GM23338 (cell line): ENCODE measurements at places on chromosomes 12 and 14.
A peak's percentile ranks its signal among the peaks of the same experiment; 100 is the strongest.

DNA sequence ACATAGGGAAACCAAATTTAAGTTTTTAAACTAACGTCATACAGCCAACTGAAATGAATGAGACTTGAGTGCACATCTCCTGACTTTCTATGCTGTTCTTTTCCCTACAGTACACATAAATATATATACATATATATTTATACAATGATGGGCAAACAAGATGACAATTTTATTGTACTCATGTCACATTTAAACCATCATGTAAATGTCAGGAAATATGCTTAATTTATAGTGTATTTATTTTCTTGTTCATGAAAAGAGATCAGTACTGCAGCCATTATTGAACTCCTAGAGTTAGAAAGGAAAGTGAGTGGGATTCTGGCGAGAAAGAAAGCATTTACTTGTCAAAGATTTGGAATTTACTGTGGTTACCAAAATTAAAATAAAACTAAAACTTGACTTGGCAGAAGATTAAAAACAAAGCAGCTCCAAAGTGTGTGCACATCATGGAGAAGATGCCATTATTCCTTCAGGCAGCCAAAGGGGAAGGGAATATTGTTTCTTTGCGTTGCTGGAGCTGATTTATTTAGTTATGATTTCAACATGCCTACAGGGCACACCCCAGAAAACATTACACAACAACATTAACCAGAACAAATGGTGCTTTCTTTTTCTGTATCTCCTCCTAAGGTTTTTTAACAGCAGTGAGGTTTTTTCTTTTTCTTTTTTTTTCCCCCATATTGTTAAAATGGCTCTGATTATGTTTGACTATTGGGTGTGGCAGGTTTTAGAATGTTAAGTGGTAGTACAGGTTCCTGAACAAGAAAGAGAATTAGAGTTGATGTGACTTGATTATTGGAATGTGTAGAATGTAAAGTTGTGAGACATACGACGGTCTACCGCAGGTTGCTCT lies 144.6 kb downstream of the RAD51B start:
- DNase-seq = no peak

DNA sequence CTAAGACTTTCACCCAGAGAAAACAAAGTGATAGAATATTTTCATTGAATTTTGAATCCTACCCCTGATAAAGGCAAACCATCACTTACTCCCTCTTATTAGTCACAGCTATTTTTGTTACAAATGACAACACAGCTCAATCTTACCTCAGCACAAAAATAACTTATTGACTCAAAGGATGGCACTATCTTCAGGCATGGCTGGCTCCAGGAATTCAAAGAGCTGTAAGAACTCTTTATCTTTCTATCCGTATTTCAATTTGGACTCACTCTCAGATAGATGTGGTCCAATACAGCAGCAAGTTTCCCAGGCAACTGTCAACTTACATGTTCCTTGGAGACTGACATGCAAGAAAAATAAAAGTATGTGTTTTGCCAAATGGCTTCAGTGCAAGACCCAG lies 709.4 kb upstream of the MDGA2 start:
- no peak for DNase-seq

DNA sequence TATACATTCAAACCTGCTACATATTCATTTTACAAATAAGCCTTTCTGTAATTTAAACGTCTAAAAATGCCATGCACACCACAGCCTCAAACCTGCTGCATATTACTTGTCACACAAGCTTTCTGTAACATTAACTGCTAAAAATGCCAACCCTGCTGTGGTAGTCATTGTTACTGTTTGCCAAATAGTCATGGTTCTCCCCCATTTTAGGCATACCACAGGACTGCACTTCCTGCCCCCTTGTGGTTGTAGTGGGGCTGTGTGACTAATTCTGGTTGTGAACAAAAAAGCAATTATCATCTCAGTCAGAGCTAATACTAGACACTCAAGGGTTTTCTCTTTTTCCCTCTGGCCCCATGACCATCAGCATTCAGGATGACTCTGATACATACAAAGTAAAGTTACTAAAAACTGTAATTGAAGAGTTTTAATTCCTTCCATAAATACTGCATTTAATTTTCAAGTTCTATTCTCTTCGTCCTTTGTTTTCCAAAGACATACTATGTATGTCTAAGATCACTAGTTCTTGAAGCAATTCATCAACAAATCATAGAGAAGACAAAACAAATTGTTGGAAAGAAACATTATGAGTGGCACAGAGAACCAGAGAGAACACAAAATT lies 5.7 kb upstream of the SLC35F4 start:
- DNase-seq = peak; percentile 77

DNA sequence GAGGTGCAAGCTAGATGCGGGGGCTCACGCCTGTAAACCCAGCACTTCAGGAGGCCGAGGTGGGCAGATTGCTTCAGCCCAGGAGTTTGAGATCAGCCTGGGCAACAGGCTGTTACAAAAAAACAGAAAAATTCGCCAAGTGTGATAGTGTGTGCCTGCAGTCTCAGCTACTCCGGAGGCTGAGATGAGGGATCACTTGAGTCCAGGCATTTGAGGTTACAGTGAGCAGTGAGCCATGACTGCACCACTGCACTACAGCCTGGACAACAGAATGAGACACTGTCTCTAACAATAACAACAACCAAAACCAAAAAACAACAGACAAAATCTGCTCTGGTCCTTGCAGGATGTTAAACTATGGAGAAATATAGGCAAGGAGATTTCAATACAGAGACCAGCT lies 13.9 kb downstream of the BTBD7 start:
- no peak for DNase-seq

DNA sequence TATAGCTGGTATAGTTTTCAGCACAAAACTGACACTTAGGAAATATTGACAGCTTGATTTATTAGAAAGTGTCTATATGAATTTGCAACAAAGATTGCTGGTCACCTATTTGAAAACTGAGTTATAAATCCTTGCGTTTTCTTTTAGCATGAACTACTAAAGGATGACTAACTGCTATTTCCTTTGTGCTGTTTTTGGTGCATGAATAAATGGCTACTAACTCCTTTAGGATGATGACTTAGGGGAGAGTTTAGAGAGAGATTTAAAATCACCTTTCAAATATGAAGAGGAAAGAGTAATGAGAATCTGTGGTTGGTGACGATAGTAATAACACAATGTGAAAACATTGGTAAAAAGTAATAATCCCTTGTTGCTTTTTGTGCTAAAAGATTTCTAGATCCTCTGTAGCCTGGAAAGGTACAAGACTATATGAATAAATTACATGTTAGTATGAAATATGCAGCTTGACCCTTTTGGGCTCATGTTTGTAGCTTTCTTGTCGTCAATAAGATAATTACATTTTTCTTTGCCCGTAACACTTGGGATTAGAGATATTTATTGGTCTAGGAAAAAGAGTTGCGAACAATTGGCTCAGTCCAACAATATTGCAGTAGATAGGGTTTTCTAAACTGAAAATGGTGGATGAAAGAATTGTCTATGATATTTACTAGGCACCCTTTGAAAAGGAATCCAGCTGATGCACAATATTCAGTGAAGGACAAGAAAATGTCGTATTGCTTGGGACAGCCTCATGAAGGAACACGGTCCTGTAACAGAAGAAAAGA lies 453.0 kb downstream of the ADAMTS20 start:
- no peak for DNase-seq

- DNase-seq = peak; percentile 79
Measured at GRCh38 chr14:39467889-39468524, 35.8 kb upstream of the FBXO33 start.

- no peak for DNase-seq
Measured at GRCh38 chr12:4281173-4281654, 7.7 kb downstream of the CCND2 start.

GRCh38 chr12:17197971-17198370 lies 592.0 kb upstream of the LMO3 start:
- no peak for DNase-seq

GRCh38 chr12:92046557-92047392 lies 98.9 kb downstream of the BTG1 start:
- no peak for DNase-seq

DNA sequence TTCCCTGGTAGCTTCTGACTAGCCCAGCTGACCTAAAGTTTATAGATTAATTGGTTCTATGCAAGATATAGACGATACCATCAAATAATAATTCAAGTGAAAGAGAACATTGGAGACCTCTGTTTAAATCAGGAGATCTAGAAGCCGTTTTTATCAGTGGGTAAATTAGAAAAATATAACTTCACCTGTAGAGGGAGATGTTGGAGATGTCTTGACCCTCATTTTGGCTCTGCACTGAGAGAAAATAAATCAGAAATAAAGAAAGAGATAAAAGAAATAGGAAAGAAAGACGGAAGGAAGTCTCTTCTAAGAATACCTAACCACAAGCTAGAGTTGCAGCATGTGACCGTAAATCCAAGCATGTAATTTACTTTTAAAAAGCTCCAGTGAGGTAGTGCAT lies 684.5 kb downstream of the C12orf50 start:
- peak; percentile 39 for DNase-seq

- DNase-seq = no peak
Measured at GRCh38 chr12:26680727-26681455, 152.1 kb downstream of the ITPR2 start.

DNA sequence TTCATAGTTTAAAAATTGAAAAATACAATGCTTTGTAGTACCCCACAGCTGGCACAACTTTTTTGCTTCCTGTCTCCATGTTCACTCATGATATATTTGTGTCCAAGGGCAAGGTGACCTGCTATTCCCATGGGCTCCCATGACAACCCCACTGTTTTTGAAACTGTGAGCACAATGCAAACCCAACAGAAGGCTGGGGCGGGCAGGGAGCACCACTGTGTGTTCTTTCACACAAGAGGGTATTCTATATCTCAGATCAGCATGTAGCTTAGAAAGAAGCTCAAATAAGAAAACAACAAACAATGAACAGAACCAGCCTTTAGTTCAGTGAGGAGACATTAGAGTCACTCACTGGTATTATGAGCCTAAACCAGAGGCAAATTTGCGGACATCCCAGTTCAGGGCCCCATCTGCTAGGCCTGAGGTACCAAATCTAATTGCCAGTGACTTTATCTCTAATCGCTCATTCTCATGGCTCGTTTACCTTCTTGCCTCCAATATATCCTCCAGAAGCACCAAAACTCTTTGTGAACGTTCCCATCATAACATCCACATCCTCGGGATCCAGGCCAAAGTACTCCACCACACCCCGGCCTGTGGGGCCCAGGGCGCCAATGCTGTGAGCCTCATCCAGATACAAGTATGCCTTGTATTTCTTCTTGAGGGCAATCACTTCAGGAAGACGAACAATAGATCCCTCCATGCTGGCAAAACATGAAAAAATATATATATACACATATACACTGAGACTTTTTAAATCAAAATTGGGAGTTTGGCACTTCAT lies 56.4 kb upstream of the ISM2 start:
- no peak for DNase-seq

- no peak for DNase-seq
Measured at GRCh38 chr12:89135976-89136634, 216.2 kb downstream of the DUSP6 start.

DNA sequence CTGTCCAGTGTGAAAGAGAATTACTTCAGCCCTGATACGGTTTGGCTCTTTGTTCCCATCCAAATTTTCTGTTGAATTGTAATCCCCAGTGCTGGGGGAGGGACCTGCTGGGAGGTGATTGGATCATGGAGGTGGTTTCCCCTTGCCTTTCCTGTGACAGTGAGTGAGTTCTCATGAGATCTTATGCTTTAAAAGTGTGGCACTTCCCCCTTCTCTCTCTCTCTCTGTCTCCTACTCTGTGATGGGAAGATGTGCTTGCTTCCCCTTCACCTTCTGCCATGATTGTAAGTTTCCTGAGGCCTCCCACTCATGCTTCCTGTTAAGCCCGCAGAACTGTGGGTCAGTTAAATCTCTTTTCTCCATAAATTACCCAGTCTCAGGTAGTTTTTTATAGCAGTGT lies 5.5 kb upstream of the SLC15A5 start:
- no peak for DNase-seq

GRCh38 chr12:131909081-131909751 lies 14.8 kb downstream of the ULK1 start:
- no peak for DNase-seq

GRCh38 chr14:102321456-102322422 lies 2.2 kb downstream of the ZNF839 start:
- no peak for DNase-seq

DNA sequence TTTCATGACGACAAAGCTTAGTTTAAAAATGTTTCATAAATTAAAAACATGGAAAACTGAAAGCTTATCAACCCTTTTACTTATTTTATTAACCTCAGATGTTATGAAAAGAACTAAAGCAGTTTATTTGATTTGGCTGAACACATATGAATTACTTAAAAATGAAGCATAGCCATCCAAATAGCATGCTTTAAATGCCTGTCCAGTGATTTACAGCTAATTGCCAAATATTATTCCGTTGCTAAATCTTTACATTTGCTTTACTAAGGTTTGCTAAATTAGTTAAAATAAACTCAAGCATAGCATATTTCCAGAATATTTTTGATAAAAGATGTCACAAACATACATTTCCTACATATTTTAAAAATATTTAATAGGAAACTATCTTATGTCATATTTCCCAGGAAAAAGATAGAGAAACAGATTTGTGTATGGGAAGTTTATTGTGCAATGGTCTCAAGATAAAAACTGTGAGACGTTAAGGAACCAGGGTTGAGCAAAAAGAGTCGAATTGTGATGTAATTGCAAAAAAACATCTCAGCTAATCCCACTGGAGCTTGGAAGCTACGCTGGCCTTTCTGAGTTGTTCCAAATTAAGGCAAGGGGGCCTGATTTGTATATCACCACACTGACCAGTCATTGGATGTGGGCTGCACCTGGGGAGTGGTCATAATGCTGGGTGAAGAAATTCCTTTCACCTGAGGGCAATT lies 25.8 kb downstream of the GPR135 start:
- no peak for DNase-seq

- DNase-seq = no peak
Measured at GRCh38 chr14:104657101-104657524, 32.3 kb upstream of the INF2 start.

GRCh38 chr14:106883218-106883692 lies 1356.9 kb downstream of the TMEM121 start:
- peak; percentile 1 for DNase-seq

GRCh38 chr12:124736115-124737039 lies 127.3 kb downstream of the SCARB1 start:
- no peak for DNase-seq

DNA sequence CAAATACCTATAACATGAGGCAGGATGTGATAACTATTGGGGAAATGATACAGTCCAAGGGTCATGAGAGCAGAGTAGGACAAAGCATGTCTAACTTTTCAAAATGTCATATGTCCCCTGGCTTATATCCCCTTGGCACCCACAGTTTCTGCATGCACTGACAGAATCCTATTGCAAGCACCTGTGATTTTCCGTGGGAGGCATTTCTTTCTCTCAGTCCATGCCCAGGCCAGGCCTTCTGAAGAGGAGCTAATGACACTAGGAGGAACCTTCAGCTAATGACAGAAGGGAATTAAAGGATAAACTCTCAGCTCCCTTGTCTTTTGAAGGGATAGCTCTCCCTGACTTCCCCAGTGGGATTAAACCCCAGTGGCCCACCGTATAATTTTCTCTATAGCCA lies 249.2 kb downstream of the TTC6 start:
- no peak for DNase-seq

GRCh38 chr14:35855876-35856481 lies 29.8 kb downstream of the BRMS1L start:
- DNase-seq = no peak
